HepG2 (cell line): ENCODE measurements at places on chromosomes 16 and 17. TPM values are rescaled to one million over a fixed set of nuclear protein-coding genes. Genes with fewer than 3 reads are reported as not detected.

DNA sequence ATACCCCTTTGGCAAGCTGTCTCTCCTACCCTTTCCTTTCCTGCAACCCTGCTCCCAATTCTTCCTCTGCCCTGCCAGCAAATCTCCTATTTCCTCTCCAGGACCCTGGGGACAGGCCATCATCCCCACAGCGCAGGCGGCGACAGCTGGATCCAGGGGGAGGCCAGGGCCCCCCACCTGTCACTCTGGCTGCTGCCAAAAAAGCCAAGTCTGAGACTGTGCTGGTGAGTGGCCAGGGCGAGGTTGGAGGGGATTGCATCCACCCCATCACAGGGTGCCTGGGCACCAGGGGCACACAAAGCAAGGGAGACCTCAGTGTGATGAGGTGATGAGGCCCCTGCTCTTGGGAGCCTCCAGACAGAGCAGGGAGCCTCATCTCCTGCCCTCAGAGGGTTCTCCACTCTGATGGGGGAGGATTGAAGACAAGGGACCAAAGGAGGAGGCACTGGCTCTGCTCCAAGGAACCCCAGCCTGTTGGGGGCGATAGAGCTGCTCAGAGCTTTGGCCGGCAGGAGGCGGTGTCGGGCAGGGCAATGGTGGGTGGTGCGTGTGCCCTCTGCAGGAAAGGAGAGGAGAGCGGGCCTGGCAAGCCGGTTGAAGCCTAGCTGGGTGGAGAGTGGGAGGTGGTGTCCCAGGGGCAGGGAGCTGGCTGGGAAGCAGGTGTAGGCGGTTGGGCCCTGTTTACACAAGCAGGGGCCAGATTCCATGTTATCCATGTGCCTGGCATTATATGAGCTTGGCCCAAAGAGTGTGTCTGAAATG lies 15.6 kb upstream of the PDK2 start:
- peak; percentile 75 for DNase-seq

GRCh38 chr16:15483857-15484256 lies 49.5 kb downstream of the BMERB1 start:
- no peak for DNase-seq

- DNase-seq, result no peak
Observed at GRCh38 chr17:43027091-43028032, 2.3 kb downstream of the RND2 start.

- no peak for DNase-seq
Observed at GRCh38 chr16:71185347-71185746, 45.2 kb downstream of the HYDIN start.

DNA sequence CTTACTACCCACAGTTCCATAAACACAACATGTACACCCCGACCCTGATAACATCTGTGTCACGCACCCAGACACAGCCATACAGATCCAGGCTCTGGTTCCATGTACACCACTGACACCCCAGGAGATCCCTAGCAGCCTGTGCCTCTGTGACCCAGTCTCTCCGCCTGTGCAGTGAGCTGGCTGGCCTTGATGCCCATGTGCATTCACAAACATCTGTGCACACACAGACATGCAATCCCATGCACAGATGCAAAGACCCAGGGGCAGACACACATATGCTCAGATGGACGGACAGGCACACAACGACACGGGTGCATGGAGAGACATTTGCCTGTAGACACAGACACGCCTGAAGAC lies 4.1 kb downstream of the CCDC102A start:
- DNase-seq, result no peak

- DNase-seq, result no peak
Observed at GRCh38 chr17:4156750-4157381, 13.9 kb downstream of the CYB5D2 start.

DNA sequence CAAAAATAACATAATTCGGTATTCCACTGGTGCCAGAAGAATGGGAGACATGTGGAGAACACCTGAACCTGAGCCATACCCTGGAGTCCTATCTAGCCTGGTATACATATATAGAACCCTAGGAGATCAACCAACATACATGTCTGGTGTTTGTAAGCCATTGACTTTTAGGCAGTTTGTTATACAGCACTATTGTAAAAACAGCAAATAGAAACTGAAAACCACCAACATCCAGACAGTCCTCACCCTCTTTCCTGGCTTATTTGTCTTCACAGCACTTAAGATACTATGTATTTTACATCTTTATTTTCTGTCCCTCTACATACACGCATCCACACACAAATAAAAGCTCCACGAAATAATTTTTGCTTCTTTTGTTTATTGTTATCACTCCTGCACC lies 404.2 kb upstream of the PMFBP1 start:
- no peak for DNase-seq

- no peak for DNase-seq
Observed at GRCh38 chr16:85446951-85447692, 166.0 kb upstream of the GSE1 start.

DNA sequence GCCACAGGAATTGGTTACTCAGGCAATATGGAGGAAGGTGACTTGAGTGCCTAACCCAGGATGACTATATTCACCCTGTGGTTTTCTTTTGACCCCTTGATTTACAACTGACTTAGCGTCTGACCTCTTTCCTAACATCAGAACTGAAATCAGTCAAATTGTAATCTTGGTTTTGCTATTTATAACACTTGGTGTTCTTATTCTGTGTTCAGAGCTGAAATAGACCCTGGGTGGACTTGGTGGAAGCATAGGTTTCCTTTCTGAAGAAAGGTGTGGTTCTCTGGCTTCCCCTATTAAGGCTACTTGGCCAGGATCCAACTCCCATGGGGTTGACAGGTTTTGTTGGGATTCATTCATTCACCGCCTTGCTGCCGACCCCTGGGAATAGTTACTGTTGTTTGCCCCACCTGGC lies 80.8 kb downstream of the CLEC16A start:
- no peak for DNase-seq

- no peak for DNase-seq
Observed at GRCh38 chr16:82810077-82810476, 183.3 kb downstream of the CDH13 start.

GRCh38 chr16:16815641-16816040 lies 436.7 kb downstream of the NPIPA7 start:
- DNase-seq, result no peak

GRCh38 chr16:74623839-74624235 lies 16.9 kb upstream of the GLG1 start:
- DNase-seq, result no peak

DNA sequence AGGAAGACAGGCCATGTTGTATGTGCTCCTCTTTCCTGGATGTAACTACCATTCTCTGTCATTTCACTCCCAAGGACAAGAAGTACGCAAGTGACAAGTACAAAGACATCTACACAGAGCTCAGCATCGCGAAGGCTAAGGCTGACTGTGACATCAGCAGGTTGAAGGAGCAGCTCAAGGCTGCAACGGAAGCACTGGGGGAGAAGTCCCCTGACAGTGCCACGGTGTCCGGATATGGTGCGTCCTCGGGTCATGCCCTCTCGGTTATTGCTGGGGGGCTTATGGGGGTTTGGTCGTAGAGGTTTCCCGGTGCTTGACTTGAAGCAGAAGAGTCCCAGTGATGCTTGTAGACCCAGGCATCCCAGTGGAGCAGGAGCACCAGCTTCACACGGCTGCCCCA lies 29.0 kb downstream of the PLD6 start:
- no peak for DNase-seq

DNA sequence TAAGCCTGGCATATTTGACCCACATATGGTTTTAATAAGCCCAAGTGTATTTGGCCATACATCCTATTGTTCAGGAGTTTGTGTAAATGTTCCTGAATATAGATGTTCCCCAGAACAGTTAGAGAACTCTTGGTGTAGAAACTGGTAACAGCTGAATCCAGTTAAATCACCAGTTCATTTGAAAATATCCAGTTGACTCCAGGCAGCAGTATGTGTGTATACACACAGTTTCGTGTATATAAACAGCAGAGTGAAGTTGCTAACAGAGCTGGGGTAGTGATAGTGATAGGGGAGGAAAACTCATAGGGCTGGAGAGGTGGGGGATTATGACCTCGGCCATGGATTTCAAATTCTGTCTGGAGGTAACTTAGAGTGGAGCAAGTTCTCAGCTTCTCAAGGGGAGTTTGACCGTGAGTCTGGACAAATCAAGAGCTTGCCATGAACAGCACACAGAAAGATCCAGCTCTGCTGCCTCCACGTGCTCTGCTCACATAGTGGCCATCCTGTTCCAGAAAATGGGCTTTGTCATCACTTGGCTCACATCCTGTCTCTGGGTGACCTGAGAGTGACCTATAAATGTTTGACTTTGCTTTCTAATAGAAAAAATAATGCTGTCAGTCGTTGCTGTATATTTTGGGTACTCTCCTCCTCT lies 30.6 kb upstream of the MMD start:
- peak; percentile 85 for DNase-seq

GRCh38 chr17:49013311-49014213 lies 16.4 kb downstream of the IGF2BP1 start:
- DNase-seq, result no peak

DNA sequence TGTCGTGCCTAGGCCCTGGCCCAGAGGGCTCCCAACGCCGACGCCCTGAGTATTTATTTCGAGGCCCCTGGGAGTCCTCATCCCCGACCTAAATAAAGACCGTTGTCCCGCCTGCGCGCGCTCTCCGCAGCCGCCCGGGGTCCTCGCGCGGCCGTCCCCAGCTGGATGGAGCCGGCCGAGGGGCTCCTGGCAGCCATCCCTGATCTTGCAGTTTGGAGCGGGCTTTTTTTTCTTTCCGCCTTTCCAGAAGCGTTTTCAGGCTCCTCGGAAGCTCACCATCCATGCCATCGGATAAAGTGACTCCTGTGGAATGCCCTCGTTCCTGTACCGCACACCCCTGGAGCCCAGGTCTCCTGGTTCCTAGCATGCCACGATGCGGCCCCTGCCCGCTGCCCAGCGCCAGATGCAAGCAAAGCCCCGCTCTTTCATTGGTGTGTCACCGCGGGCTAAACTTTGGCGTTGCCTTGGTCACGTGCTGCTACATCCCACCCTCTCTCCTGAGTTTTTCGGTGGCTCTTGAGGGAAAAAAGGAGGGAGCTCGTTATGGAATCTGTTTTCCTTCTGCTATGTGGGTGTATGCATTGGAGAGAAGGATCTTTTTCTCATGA lies 716 bp downstream of the TMEM94 start:
- no peak for DNase-seq

DNA sequence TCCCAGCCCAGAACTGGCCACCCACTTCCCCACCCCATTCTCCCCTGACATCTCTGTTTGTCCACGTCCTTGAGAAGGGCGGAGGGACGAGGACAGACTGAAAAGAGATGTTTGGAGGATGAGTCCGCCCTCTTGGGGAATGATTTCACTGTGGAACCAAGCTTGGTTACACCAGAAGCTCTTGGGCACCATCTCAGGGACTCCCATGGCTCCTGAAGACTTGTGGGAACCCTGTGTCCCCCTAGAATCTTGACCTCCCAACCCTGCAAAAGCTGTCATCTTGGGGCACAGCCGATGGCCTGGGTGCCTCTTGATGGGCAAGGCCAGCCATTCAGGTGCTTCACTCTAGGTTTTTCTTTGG lies 25.9 kb upstream of the LITAF start:
- DNase-seq, result no peak

DNA sequence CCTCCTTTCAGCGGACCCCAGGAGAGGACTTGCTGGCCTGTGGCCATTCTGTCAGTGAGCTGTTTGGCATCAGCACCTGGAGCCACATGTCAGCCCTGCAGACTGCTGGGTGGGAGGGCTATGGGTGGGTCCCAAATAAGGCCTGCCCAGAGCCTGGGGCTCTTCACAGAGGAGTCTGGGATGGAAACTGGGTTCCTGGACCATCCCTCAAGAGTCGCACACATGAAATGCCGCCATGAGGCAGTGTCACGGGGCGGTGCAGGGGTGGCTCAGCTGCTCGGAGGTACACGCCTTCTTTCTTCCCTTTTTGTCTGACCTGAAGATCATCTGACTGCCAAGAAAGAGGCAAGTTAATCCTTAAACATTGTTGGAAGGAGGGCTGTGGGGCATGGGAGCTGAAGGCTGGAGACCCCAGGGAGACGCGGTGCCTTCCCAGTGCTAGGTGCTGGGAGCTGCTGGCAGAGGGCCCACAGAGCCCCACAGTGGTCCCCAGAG lies 14.8 kb downstream of the MPRIP start:
- no peak for DNase-seq

DNA sequence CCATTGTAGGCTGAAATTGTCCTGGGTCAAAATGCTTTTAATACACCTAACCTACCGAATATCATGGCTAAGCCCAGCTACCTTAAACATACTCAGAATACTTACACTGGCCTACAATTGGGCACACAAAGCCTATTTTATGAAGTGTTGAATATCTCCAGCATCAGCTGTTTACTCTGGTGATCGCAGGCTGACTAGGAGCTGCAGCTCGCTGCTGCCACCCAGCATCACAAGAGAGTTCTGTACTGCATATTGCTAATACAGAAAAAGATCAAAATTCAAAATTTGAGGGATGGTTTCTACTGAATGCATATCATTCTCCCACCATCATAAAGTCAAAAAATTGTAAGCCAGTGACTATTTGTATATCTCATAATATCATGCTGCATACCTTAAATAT lies 55.3 kb downstream of the ULK2 start:
- DNase-seq, result no peak

DNA sequence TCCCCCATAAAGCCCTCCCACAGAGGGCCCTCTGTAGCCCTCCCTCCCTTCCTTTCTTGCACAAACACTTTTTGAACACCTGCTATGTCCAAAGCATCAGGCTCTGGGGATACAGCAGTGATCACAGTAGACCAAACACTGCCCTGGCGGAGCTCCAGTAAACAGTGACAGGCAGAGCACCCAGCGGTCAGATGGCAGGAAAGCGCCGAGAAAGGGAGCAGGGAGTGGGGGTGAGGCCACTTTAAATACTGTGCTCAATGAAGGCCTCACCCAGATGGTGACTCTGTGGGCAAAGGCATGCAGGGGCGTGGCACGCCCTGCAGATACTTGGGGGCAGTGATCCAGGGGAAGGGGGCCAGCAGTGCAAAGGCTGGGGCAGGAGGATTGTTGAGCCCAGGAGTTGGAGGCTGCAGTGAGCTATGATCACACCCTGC lies 7.6 kb downstream of the PRR29 start:
- DNase-seq, result peak; percentile 62

GRCh38 chr16:144797-145252 lies 6.4 kb upstream of the NPRL3 start:
- DNase-seq, result no peak

- no peak for DNase-seq
Observed at GRCh38 chr17:81230043-81230820, 7.5 kb upstream of the CEP131 start.

- DNase-seq, result no peak
Observed at GRCh38 chr16:85573696-85574641, 39.2 kb upstream of the GSE1 start.

GRCh38 chr17:15171167-15172047 lies 93.7 kb downstream of the PMP22 start:
- DNase-seq, result peak; percentile 37

GRCh38 chr16:58034774-58035173 lies 9.2 kb downstream of the MMP15 start:
- DNase-seq, result no peak

The C1QTNF8 gene
- not detected in 2 replicates for polyA plus RNA-seq

The RRAD gene
- 1.1 TPM in 2 replicates for polyA plus RNA-seq

The MYL4 gene
- 0.13 TPM in 1 of 2 replicates, not detected in the other for polyA plus RNA-seq

The SLFN13 gene
- polyA plus RNA-seq, result not detected in 2 replicates

The RSL1D1 gene
- polyA plus RNA-seq, result 125 and 187 TPM in 2 replicates

The GDPD3 gene
- 18.7 and 21.2 TPM in 2 replicates for polyA plus RNA-seq
